MCF 10A (cell line): ENCODE measurements at places on chromosomes 1 and 21.

GRCh38 chr1:33049371-33049770 lies 12.7 kb upstream of the AK2 start:
- DNase-seq: peak; percentile 68

- DNase-seq: no peak
Observed at GRCh38 chr1:156470473-156470872, 30.1 kb downstream of the MEF2D start.

DNA sequence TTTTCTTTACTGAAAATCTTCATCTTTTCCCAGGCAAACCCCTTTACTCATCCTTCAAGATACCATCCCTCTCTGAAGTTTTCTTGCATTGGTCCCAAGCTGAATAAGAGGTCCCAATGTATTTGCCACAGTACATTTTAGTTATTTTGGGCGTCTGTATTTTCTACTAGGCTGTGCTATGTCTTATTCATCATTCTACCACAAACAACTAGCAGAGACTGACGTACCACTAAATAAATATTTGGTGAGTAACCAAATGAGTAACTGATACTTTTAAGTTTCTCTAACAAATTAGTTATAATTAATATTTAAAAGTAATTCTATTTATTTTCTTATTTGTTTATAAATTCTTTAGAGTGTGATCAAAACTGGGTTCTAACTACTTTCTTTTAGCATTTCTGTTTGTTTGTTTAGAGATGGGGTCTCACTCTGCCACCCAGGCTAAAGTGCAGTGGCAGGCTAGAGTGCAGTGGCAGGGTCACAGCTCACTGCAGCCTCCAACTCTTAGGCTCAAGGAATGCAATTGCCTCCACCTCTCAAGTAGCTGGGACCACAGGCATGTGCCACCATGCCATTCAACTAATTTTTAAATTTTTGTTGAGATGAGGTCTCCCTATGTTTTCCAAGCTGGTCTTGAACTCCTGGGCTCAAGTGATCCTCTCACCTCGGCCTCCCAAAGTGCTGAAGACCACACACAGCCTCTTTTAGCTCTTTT lies 33.1 kb downstream of the NDC1 start:
- DNase-seq: no peak

DNA sequence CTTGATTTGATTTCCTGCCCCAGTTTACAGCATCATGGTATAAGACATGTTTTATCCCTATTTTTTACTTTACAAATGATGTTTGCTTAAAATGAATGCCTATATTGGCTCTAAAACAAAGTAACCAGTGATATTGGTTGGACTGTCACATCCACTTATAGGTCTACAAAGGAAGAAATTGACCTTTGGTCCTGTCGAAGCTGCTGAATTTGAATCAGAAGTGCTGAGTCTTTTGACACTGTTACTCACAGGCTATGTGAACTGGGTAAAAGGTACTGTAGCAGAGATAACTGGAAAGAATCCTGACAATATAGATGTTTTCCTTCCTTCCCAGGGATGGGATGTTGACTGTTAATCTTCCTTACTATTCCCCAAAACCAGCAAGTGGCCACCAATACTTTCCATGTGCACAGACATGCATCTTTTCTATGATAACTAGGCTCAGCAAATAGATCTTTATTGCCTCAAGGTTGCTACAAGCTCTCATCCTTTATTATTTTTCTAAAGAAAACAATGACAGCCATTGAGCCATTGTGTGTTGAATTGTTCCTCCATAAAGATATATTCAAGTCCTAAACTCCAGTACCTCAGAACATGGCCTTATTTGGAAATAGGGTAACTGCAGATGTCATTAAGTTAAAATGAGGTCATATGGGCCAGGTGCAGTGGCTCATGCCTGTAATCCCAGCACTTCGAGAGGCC lies 175.9 kb upstream of the NR5A2 start:
- no peak for DNase-seq

- no peak for DNase-seq
Observed at GRCh38 chr1:103129796-103130195, 21.5 kb upstream of the COL11A1 start.
